ENCODE measurements at places on chromosomes 12 and 14.

DNA sequence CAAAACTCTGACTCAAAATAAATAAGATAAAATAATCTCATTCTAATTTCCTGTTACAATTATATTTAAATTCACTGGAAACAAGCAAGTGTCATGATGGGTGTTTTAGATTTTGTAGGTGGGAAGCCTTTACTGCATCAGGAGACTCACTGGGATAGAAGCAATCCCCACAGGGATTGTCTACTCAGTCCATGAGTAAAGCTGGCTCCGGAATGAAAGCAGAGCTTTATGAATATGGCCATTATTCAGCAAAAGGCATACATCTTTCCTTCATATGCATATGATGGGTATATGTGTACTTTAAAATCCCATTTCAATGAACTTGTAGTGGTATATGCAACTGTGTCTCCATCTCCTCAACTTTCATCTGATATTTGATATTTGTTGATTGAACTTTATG lies 25.4 kb upstream of the PPM1H start:
- H3K4me3 ChIP-seq: no peak overlapping the region
- H3K27me3 ChIP-seq: peaks cover 20% of the 10 kb centered on the region
- H3K4me1 ChIP-seq: peaks cover 7% of the 10 kb centered on the region
- H3K36me3 ChIP-seq: no peaks in the 10 kb centered on the region
- no peak for DNase-seq
- H3K27ac ChIP-seq: no peak overlapping the region

DNA sequence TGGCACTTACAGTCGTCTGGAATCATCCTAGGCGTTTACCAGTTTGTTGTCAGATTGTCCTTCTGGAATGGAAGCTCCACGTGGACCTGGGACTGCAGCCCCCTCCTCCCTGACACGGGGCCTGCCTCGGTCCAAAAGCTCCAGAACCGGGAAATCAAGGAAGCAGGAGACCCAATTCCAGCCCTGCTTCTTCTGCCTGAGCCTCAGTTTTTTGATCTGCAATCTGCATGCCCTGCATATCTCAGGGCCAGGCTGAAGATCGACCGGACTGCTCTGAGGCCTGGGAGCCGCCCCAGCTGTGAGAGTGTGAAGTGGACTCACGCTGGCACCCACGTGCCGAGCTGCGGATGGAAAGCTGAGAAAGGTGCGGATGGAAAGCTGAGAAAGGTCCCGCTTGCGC lies 98.6 kb downstream of the SETD3 start:
- H3K4me3 ChIP-seq: no peak overlapping the region
- H3K36me3 ChIP-seq: no peaks in the 10 kb centered on the region
- peaks cover 27% of the 10 kb centered on the region for H3K27me3 ChIP-seq
- H3K27ac ChIP-seq: no peak overlapping the region

GRCh38 chr14:30005114-30005808 lies 77.6 kb upstream of the PRKD1 start:
- DNase-seq: peak; percentile 69
- no peaks in the 10 kb centered on the region for H3K36me3 ChIP-seq
- H3K27ac ChIP-seq: no peak overlapping the region
- peaks cover 1% of the 10 kb centered on the region for H3K27me3 ChIP-seq

DNA sequence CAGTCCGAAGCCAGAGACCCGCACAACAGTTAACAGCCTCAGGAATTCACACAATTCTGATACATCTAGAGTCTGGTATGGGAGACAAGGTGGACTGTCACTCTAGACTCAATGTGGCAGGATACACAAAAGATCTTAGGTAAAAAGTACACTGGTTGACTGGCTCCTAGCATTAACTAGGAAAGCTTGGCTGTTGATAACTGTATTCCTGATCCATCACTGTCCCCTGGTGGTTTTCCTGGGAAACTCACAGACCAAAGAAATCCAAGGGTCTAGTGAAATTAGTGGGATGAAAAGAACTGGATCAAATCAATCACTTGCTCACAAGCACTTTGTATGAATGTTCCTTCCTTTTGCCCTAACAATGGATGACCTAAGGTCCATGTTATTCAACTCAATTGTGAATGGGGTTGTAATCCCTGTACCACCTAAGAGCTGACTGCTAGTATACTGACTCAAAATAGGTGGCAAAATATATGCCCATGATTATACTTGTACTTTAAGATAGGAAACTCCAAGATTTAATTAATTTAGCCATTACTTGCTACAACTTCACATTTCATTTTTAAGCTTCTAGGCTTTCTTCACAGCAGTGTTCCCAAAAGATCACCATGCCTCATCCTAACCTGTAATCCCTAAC lies 14.0 kb downstream of the NPC2 start:
- H3K27me3 ChIP-seq: no peaks in the 10 kb centered on the region
- H3K4me1 ChIP-seq: peaks cover 37% of the 10 kb centered on the region
- H3K27ac ChIP-seq: no peak overlapping the region
- peak; percentile 24 for DNase-seq
- no peaks in the 10 kb centered on the region for H3K36me3 ChIP-seq

GRCh38 chr14:44657696-44658388 lies 150.8 kb upstream of the FSCB start:
- H3K4me1 ChIP-seq: no peaks in the 10 kb centered on the region
- no peak overlapping the region for H3K4me3 ChIP-seq
- no peaks in the 10 kb centered on the region for H3K27me3 ChIP-seq
- H3K36me3 ChIP-seq: no peaks in the 10 kb centered on the region
- DNase-seq: no peak
- H3K27ac ChIP-seq: no peak overlapping the region

GRCh38 chr12:29783773-29784666 lies at the start of gene TMTC1:
Gene TMTC1 (minus strand): TSS chr12:29783942. CDS start chr12:29783751, 191 bp downstream.
- DNase-seq: no peak
- H3K36me3 ChIP-seq: no peaks in the 10 kb centered on the region
- H3K27ac ChIP-seq: no peak within 1 kb of the TSS
- no peaks in the 10 kb centered on the region for H3K4me1 ChIP-seq
- no peaks in the 10 kb centered on the region for H3K27me3 ChIP-seq
- H3K4me3 ChIP-seq: no peak within 1 kb of the TSS

- no peaks in the 10 kb centered on the region for H3K27me3 ChIP-seq
- no peaks in the 10 kb centered on the region for H3K4me1 ChIP-seq
- no peak for DNase-seq
- no peaks in the 10 kb centered on the region for H3K36me3 ChIP-seq
- H3K27ac ChIP-seq: no peak overlapping the region
Observed at GRCh38 chr12:41254004-41254914, 66.1 kb downstream of the PDZRN4 start.

- H3K4me1 ChIP-seq: peaks cover 43% of the 10 kb centered on the region
- no peaks in the 10 kb centered on the region for H3K36me3 ChIP-seq
- H3K27me3 ChIP-seq: no peaks in the 10 kb centered on the region
- no peak overlapping the region for H3K4me3 ChIP-seq
Observed at GRCh38 chr12:15599266-15600037, 189.7 kb downstream of the EPS8 start.

DNA sequence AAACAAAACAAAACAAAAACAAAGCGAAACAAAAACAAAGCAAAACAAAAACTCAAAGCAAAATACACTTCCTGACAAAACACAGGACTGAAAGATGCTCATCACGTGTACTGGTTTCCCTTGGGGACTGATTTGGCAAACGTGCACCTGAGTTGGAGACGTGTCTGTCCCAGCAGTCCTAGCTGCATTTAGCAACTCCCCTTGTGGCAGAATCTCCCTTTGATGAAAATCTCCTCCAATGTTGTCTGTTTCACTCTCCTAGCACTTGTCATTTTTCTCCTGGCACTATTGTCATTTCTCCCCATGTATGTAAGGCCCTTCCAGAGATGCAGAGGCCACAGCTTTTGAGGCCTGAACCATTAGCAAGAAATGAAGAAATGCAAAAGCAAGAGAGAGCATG lies 6.8 kb upstream of the SLC24A4 start:
- H3K27ac ChIP-seq: no peak overlapping the region
- H3K27me3 ChIP-seq: peaks cover 32% of the 10 kb centered on the region
- peaks cover 10% of the 10 kb centered on the region for H3K4me1 ChIP-seq

GRCh38 chr12:130240831-130241590 lies 78.7 kb downstream of the FZD10 start:
- no peaks in the 10 kb centered on the region for H3K27me3 ChIP-seq
- no peak overlapping the region for H3K4me3 ChIP-seq
- no peak overlapping the region for H3K27ac ChIP-seq
- no peaks in the 10 kb centered on the region for H3K36me3 ChIP-seq
- no peak for DNase-seq

DNA sequence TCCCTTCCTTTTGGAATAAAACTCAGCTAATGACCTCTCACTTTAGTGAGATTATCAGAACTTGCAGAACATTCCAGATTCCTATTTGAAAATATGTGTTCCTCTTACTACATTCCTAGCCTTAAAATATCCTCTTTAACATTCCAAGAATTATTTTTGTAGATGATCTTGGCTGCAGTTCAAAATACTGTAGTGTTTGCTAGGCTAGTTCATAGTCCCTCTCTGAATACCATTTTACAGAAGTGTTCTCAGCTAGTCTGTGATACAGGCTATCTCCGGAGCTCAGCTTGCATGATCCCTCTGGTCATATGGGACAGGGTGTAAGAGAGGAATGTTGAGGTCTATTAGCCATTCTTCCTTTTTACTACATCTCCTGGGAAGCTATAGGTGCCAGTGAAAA lies 17.6 kb upstream of the GPR33 start:
- peak overlapping the region; percentile 18 for H3K4me3 ChIP-seq
- DNase-seq: peak; percentile 52
- H3K4me1 ChIP-seq: peaks cover 21% of the 10 kb centered on the region
- H3K27me3 ChIP-seq: peaks cover 4% of the 10 kb centered on the region

DNA sequence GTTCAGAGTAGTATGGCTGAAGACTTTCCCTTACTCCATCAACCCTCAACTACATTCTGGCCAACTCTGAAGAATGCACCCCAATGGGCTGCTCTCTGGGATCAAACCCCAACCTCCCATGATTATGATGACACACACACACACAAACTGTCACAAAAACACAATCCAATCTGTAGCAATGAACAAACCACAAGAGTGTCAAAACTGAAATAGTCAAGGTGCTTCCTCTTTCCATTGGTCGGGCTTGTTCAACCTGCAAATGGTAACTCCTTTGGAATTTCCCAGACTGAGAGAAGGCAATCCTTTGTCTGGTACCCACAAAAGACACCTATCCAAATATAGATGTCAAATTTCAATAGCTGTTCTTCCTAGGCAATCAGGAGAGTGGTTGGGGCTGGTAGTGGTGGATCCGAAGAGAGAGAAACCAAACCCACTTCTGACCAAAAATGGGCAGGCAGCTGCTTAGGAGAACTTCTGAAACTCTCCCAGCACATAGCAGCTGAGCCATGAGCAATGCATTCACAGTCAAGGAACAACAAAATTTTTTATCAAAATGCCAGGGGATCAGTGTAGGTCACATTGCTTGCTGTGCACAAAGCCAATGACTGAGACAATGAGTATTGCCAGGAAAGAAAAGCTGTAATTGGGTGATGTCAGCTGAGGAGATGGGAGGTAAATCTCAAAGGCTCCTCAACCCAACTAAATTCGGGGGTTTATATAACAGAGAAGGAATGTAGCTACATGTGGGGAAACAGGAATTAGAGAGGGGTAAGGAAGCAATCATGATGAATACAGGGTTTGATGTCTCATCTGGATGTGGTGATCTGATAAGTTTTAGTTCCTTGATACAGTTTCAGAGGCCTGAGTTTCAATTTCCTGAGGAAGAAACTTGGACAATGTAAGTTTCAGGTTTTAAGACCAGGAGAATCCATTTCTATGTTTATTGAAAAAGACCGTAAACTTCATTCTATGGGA lies 191.4 kb downstream of the KITLG start:
- H3K27ac ChIP-seq: peak overlapping the region; percentile 57
- peaks cover 55% of the 10 kb centered on the region for H3K4me1 ChIP-seq
- peak; percentile 24 for DNase-seq
- no peaks in the 10 kb centered on the region for H3K27me3 ChIP-seq
- peak overlapping the region; percentile 59 for H3K4me3 ChIP-seq
- peaks cover 29% of the 10 kb centered on the region for H3K36me3 ChIP-seq

GRCh38 chr12:89880690-89881350 lies 172.2 kb upstream of the ATP2B1 start:
- peaks cover 8% of the 10 kb centered on the region for H3K4me1 ChIP-seq
- no peak overlapping the region for H3K4me3 ChIP-seq
- H3K36me3 ChIP-seq: no peaks in the 10 kb centered on the region
- H3K27ac ChIP-seq: no peak overlapping the region
